Suppressor macrophage (primary cell): ENCODE measurements at places on chromosomes 13 and 19.

DNA sequence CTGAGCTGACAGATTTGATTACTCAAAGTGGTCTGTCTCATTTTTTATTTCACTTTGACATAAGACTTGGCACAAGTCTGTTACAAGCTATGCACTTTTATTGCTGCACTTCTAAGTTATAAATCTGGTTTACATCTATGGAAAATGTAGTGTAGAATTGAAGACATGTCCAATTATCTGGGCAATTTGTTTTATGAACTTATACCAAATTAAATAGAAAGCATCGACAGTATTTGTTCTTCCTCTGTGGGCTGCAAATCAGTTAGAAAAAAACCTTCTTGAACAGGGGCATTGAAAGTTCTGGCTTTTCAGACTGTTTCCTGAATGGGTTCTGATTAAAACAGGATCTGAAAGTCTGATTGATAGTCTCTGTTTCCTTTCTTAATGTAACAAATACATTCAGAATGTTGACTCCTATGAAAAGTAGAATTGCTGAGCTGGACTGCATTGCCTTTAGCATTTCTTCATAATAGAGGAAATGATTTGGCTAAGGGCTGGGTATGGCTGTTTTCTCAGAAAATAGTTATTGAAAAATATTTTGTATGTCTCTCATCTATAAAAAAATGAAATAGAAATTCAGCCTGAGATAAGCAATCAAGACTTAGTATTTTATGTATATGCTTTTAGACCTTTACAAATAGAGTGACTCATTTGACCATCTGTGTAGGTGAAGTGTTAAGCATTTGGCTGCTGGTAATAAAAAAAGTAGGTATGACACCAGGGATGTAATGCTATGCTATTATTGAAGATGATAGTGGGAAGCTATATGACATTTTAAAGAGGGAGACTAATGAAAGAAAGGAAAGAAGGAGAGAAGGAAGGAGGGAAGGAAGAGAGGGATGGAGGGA lies 210.9 kb upstream of the SPRY2 start:
- peak; percentile 15 for DNase-seq

GRCh38 chr19:21396893-21397572 lies at the start of gene ZNF493:
ZNF493 (plus strand) TSS chr19:21397133; CDS start chr19:21397238, 105 bp downstream.
- peak; percentile 94 for DNase-seq

GRCh38 chr13:47594833-47595232 lies 406.2 kb downstream of the SUCLA2 start:
- DNase-seq = peak; percentile 43

DNA sequence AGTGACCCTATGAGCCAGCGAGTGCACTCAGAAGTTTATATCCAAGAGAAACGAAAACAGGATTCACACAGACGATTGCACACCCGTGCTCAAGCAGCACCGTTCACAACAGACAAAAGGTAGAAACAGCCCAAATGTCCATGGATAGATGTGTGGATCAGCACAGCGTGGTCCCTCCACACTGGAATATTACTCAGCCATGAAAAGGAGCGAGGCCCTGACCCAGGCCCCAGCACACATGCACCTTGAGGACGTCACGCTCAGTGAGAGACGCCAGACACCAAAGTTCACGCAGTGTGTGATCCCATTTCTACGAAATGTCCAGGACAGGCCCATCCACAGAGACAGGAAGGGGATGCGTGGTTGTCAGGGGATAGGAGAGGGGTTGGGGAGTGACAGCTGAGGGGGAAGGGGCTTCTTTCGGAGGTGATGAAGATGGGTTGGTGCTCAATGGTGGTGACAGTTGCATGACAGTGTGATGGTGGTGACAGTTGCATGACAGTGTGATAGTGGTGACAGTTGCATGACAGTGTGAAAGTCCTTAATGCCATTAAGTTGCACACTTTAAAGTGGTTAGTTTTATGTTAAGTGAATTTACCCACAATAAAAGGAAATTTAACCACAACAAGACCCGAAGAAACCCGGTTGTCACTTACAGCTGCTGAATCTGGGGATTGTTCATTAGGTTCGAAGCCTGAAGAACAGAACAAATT lies 18.9 kb upstream of the SLC39A3 start:
- DNase-seq = no peak

DNA sequence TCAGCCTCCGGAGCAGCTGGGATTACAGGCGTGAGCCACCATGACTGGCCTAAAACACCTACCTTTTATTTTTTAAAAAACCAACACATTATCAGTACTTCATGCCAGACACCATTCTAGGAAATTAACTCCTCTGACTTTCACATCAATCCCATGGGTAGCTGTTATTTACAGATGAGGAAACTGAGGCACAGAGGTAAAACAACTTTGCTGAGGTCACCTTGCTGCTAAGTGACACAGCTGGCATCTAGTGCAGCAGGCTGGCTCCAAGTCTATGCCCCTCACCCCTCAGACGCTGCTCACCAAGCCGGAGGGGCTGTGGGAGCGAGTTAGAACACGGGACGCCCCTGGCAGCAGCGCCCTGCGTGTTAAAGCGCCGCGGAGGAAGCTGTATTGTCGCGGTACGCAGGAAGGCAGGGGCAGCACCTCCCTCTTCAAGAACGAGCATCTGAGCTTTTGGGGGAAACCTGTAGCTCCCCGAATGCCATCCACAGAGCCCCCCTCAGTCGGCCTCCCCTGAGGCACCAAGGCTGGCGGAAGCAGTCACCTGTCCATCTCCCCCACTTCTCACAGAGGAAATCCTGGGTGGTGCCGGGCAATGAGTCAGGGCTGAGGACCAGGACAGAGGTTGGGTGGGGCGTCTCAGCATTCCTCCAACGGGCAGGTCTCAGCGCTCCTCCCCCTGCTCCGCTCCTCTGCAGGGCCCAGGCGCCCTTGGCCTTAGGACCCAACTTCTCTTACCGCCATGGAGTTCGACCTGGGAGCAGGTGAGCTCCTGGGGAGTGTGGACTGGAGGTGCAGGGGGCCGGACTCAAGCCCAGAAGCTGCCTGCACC lies at the start of gene C19orf33:
C19orf33 (plus strand) TSS at position 735 of the 835 bp plus-strand sequence; CDS start at position 746, 11 bp downstream.
- DNase-seq = no peak

- no peak for DNase-seq
These were observed 30.7 kb upstream of the RCBTB2 start for GRCh38 chr13:48563626-48564025.

GRCh38 chr13:44620057-44620456 lies 43.9 kb upstream of the TSC22D1 start:
- DNase-seq = no peak

DNA sequence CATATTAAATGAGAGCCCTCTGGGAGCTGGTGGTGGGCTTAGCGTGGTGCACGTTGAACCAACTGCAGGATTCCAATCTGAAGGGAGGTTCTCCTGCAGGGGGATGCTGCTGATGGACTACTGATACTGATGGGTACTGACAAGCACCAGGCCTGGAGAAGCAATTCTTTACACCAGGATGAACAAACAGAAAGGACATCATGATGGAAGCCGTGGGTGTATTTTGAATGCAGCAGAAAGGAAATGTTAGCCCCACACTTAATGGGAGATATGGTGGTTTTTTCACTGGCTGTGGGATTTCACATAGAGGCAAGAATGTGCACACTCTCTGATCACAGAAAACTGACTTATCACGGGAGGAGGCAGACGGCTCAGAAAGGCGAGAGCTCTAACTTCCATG lies 299.7 kb downstream of the TEX29 start:
- DNase-seq = no peak

DNA sequence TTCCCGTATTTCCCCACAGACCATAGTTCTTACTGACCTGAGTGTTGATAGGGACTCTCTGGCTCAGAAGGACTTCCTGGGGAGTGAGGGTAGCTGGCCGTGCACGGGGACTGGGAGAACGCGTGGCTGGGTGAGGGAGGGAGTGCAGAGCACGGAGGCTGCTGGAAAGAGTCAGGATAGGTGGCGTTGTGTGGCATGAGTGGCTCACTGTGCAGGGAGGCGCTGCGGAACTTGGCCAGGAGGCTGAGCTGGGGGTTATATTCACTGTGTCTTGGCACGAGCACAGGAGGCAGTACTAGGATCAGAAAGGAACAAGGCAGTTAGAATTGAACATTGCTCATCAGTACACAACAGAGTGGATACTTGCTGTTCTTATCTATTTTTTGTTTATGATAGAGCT lies 47.4 kb downstream of the SMAD9 start:
- no peak for DNase-seq

GRCh38 chr13:43698758-43699157 lies 88.0 kb downstream of the ENOX1 start:
- DNase-seq = no peak

- peak; percentile 93 for DNase-seq
These were observed 1.3 kb downstream of the RFX1 start for GRCh38 chr19:14004619-14005348.

GRCh38 chr13:21355304-21355703 lies 103.8 kb downstream of the ZDHHC20 start:
- no peak for DNase-seq

DNA sequence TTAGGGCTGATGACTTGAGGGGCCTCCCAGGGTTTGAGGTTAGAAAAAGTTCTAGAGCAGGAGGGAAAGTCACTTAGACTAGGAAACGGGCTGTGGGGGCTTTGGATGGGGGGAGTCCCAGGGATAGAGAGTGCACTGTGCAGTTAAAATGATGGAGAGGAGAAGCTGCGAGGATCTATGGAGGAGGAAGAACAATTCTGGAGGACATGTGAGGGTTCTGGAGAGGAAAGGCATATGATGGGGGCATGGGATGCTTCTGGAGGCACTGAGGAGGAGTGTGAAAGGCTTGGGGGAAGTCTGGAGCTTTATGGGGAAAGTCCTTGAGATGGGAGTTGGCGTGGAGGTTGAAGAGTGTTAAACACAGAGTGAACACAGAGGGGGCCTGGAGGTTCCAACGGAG lies 2.2 kb downstream of the KCNC3 start:
- DNase-seq = no peak

- DNase-seq = no peak
These were observed 678 bp upstream of the CD33 start for GRCh38 chr19:51224163-51224641.

- DNase-seq = peak; percentile 74
These were observed 579.5 kb downstream of the UQCRFS1 start for GRCh38 chr19:28633319-28634018.

- no peak for DNase-seq
These were observed 105.8 kb downstream of the SOX1 start for GRCh38 chr13:112172641-112173251.

DNA sequence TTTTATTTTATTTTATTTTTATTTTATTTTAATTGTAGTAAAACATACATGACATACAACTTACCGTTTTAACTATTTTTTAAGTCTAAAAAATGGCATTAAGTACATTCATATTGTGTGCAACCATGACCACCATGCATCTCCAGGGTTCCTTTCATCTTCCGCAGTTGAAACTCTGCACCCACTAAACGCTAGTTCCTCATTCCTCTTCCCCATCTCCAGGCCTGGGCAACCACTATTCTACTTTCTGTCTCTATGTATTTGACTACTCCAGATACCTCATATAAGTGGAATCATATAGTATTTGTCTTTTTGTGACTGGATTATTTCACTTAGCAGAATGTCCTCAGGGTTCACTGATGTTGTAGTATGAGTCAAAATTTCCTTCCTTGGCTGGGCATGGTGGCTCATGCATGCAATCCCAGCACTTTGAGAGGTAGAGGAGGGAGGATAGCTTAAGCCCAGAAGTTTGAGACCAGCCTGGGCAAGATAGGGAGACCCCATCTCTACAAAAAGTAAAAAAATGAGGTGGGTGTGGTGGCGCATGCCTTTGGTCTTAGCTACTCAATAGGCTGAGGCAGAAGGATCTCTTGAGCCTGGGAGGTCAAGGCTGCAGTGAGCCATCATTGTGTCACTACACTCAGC lies 55.7 kb upstream of the ZNF507 start:
- peak; percentile 34 for DNase-seq

DNA sequence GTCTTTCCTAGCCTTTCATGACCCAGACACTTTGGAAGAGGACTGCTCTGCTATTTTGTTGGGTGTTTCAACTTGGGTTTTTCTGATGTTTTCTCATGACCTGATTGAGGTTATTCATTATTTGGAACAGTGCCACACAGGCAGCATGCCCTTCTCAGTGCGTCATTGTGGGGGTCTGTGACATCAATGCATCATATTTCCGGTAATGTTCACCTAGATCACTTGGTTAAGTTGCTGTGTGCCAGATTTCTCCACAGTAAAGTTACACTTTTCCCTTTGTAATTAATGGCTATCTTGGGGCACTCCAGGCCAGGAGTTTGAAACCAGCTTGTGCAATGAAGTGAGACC lies 124.4 kb downstream of the SIPA1L3 start:
- no peak for DNase-seq

DNA sequence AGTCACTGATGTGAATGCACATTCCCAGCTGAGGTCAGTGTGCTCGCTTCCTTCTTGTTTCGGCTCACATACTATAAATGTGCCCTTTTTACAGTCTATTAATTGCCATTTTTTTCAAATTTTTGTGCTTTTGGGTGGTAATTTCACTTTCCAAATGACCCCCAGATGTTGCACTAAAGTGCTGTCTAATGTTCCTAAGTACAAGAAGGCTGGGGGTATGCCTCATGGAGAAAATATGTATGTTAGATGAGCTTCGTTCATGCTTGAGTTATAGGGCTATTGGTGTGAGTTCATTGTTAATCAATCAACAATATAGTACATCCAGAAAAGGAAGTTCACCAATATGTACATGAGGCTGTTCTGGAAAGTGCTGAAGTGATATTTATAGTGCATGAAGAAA lies 84.7 kb downstream of the KL start:
- no peak for DNase-seq

GRCh38 chr19:3788996-3789778 lies 3.0 kb upstream of the MATK start:
- no peak for DNase-seq

DNA sequence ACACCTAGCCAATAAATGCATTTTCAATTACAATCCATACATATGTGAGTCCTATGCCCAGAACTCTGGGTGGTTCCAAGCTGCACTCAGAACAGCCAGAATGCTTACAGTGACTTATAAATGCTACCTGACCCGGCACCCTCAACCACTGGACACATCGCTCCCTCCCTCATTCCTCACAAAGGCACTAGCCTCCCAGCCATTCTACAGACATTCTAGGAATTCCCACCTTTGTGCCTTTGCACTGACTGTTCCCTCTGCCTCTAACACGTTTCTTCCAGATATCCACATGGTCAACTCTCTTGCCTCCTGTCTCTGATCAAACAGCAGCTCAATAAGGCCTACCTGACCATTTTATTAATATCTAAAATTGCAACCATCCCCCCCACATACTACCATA lies 99.9 kb downstream of the LHFPL6 start:
- DNase-seq = no peak

DNA sequence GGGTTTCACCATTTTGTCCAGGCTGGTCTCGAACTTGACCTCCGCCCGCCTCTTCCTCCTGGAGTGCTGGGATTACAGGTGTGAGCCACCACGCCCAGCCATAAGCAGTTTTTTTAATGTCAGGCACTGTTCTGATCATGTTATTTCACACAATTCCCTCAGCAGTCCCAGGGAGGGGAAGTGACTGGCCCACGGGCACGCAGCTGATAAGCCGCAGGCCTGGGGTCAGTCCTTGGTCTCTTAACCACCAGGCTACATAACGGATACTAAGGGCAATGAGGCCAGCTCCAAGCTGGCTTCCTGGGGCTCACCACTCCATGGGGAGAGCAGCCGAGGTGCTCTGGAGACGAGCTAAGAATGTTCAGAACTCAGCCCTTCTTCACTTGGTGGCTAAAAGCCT lies 13.5 kb downstream of the BRSK1 start:
- DNase-seq = no peak
